ENCODE measurements at places on chromosomes 16 and 17.

DNA sequence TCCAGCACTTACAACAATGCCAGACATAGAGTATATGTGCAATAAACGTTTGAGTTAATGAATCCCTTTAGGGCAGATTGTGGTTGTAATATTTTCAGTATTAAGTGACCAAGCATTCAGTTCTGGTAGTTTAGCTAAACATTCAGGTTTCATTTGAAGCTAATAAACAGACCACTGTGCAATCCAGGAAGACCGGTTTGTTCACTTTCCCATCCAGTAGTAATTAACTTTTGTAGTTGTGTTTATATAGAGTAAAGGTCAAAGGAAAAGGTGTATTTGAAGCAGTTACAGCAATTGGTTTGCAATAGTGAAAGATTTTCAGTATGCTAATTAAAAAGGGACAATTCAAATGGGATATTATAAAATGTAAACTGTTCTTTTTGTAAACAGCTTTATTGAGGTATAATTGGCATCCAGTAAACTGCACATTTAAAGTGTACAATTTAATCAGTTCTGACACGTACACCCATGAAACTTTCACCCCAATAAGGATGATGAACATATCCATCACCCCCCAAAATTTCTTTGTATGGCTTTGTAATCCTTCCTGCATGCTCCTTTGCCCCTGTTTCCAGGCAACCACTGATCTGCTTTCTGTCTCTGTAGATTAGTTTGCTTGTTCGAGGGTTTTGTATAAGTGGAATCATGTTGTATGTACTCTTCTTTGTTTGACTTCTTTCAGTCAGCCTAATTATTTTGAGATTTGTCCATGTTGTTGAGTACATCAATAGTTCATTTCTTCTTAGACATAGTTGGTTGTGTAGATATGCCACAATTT lies 26.3 kb downstream of the MRTFB start:
- no peak for DNase-seq

- no peak for DNase-seq
These were observed 60.7 kb downstream of the OR1D5 start for GRCh38 chr17:3002538-3003295.

- no peak for DNase-seq
These were observed 127.3 kb upstream of the NUDT7 start for GRCh38 chr16:77594799-77595596.

DNA sequence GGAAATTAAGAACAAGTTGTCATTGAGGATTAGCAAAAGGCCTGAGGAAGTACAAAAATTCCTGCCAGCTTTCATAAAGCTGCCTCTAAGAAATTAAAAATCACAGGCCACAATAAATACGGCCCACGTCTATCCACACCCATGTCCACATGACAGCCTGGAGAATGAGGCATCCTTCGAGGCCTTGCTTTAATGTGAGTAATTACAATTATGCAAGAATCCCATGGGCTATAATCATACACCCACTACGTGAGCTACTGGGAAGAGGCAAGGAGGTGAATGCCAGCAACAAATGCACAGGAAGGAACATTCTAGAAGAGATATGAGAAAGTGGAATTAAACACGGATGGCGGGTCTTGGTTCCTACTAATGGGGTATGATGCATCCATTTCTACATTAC lies 65.4 kb upstream of the ZFHX3 start:
- no peak for DNase-seq

- no peak for DNase-seq
These were observed 283.0 kb downstream of the MAF start for GRCh38 chr16:79317521-79317920.

DNA sequence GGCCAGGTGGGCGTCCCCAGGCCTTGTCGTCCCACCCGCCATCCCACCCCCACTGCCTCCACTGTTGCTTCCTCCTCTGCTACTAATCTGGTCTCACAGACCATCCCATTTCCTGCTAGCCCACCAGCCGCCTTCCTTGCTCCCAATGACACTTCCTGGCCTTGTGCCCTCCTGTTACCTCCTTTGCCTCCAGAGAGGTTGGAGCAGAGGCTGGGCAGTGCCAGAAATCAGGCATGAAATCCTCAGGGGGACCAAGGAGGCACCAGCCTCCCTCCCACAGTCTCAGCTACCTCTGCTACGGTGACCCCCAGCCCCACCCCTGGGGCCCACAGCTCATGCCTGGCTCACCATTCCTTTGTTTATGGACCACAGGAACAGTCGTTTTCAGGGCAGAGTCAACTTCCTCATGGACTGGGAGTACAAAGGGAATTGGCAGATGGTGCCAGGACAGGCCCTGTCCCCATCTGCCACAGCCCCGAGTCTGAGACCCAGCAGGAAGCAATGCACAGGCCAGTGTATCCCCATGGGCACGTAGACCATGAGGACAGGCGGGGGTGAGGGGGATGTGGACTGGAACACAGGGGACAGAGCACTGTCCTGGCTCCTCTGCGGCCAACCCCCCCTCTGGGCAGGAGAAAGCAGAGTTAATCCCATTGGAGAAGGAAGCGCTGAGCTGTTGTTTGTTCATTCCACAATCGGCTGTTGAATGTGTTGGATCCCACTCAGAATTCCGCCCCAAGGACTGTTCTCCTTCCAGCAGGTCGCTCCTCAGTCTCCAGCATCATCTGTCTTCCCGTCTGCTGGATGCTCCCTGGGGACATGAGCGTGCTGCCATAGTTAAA lies 2.2 kb upstream of the CDH5 start:
- DNase-seq = peak; percentile 33

DNA sequence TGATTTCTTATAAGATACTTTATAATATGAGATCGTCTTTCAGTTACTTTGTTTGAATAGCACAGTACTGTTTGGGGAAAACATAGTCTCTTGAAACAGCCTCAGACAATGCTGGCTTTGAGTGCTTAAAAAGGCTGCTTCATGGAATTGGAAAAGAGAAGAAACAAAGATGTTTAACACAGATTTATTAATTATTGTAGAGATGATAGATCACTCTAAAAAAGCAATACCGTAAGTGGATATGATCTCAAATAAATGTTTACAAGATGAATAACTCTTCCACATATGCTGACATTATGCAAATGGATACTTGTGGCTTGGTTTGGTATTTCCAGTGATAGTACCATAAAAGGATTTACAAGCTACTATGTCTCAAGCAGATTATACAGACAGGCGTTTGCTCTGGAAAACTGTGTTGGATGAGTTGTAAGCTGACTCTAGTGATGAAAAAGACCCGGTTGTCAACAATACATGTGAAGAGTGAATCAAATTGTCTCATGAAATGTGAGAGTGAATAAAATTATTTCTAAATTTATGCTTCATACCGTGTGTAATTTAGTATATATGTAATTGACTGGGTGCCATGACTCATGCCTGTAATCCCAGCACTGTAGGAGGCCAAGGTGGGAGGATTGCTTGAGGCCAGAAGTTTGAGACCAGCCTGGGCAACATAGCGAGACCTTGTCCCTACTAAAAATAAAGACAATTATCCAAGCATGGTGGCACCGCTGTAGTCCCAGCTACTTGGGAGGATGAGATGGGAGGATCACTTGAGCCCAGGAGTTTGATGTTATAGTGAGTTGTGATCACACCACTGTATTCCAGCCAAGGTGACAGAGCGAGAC lies 105.4 kb downstream of the FTO start:
- no peak for DNase-seq

GRCh38 chr17:67730731-67731130 lies 13.0 kb downstream of the NOL11 start:
- no peak for DNase-seq

DNA sequence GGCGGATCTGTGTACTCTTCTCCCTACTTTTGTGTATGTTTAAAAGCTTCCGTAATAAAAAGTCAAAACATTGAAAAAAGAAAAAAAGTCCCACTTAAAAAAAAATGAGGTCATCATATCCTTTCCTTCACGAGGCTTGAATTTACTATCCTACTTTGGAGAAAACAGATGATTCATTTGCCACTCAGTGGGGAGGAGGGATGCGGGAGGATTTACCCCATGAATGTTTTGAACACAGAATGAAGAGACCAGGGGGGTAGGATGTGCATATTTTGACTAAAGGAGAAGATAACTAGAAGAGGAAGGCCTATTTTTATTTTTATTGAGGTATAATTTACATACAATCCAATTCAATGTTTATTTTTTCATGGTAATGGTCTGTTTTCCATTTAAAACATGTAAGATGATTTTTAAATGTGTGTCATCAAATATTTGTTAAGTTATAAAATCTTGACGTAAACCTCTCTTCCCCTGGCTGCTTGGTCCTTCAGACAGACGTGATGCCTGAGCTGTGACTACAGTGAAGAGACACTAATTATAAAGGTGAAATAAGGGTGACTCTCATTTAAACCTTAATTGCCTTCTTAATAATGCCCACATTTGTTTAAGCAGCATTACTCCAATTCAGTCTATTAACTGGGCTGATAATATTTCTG lies 135.4 kb upstream of the AXIN2 start:
- DNase-seq = no peak

GRCh38 chr17:50269477-50270434 lies 4.5 kb upstream of the TMEM92 start:
- peak; percentile 41 for DNase-seq

- DNase-seq = no peak
These were observed 841.7 kb downstream of the CDH8 start for GRCh38 chr16:61194573-61194972.

DNA sequence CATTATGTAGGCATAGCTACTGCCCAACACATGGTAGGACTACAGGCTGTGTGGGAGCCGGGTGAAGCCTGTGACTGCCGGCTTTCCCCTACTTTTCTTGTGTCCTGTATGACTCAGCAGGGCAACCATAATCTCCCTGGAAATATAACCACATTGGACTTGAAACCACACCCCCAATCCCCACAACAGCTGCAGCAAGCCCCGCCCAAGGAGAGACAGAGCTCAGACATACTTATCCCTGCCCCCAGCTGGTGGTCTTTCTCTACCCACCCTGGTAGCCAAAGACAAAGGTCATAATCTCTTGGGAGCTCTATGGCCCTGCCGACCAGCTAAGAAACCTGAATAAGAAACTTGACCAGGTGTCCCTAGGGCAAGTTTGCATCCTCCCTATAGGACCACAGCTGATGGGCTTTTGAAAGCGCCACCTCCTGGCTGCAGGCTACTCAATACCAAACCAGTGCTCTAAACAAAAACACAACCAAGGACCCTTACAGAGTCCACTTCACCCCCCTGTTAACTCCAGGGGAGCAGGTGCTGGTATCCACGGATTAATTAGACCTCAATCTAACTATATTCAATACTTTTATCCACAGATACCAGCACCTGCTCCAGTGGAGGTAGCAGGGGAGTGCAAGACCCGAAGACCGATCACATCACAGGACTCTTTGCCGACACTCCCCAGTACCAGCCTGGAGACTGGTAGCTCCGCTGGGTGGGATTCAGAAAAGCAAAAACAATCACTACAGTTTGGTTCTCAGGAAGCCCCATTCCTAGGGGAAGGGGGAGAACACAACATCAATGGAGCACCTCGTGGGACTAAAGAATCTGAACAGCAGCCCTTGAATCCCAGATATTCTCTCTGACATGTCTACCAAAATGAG lies 91.2 kb downstream of the IRX5 start:
- no peak for DNase-seq

DNA sequence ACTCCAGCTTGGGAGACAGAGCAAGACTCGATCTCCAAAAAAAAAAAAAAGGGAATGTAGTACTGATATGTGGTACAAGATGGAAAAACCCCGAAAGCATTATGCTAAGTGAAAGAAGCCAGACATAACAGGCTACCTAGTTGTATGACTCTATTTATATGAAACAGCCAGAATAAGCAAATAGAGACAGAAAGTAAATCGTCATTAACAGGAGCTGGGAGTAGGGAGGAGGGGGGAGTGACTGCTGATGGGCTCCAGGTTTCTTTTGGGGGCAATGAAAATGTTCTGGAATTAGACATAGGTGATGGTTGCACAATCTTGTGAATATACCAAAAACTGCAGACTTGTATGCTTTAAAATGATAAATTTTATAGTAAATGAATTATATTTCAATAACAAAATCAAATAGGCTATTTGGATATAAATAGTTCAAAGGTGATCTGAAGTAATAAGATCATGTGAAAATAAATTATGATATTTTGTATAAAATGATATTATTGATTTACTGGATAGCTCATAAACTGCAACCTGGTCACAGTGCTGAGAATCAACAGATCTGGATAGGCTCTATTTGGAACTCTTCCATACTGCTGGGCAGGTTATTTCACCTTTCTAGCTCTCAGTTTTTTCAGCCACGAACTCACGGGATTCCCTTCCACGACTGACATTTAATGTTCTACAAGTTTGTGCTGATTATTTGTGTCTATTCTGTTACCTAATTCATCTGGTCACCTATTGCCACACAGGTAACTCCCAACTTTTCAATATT lies 27.1 kb downstream of the ZNF652 start:
- no peak for DNase-seq

- DNase-seq = no peak
These were observed 821.1 kb upstream of the EEF2KMT start for GRCh38 chr16:5918567-5919130.

- DNase-seq = no peak
These were observed 74.4 kb downstream of the MRM1 start for GRCh38 chr17:36675786-36676185.

DNA sequence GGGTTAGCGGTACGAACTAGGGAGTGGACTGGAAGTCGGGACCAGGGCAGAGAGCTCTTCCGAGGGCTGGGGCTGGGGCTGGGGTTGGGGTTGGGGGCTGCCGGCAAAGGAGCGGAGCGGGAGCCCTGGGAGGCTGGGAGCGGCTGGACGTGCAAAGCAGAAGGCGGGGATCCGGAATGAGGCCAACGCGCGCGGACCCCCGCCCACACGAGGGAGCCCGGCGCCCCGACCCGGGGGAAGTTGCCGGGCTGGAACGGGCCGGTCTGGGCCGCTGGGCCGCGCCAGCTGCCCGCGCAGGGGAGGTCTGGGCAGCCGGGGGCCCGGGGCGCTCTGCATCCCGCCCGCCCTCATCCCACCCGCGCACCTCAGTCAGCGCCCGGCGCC lies 323 bp downstream of the ST3GAL2 start:
- DNase-seq = no peak

DNA sequence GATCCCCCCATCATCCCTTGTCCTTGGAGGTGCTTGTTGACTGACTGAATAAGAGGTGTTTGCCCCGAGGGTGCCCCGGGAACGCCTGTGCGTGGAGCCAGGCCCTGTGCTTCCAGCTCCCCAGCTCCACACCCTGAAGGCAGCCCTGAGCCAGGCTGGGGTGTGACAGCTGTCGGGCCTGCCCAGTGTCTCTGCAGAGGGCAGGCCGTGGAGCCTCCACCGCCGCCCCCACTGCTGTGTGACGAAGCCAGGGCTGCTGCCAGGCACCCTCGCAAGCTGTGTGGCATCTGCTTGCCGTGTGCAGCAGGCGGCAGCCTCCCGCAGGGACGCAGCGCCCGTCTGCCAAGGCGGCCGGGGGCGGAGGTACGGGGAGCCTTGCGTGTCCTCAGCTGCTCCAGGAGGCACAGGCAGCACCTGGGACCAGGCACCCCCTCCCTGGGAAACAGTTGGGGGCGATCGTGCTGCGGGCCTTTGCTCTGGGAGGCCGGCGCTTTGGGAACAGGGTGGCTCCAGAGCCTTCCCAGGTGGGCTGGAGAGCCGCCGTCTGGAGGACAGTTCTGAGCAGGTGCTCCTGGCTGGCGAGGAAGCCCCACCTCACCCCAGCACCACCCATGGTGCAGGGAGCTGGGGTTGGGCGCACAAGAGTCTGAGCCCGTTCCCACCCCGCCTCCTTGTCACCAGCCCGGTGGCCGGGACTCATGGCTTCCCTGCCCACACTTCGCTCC lies 26.6 kb downstream of the GSE1 start:
- peak; percentile 77 for DNase-seq

GRCh38 chr17:8365143-8365542 lies 11.4 kb downstream of the KRABD2 start:
- DNase-seq = no peak
